Mesendoderm (in vitro differentiated cells): ENCODE measurements at places on chromosomes 5 and 9.
A peak's percentile ranks its signal among the peaks of the same experiment; 100 is the strongest.

DNA sequence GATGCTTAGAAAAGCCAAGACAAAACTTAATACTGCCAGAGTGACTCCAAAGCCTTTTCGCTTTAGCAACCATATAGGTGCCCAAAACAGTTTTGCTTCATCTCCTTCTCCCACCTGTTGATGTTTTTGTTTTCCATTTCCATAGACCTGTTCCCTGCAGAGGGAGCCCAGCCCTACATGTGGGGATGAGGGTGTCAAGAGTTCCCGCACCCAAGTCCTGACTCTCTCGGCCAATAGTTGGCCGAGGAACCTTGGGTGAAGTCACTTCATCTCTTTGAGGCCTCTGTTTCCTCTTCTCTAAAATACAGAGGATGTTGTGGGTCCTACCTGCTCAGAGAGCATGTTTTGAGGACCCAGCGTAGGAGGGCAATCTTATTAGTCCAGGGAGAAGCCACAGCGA is 38.5 kb upstream of the LCP2 start:
- DNase-seq: no peak

DNA sequence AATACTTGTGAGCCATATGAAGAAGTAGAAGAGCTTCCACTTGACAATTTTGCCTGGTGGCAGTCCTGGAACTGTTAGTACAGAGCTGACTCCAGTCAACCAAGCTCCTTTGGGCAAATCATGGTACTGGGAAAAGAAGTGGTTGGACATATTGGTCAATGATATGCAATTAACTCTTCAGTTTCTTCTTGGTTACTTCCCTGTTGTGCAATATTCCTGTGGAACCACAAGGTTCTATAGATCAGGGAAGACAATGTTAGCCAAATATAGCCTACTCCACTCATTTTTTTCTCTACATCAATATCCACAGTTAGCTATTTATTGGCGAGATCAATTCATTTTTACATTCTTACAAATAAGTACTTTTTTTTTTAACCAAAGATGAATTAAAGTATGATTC is 14.4 kb upstream of the GDA start:
- no peak for DNase-seq

DNA sequence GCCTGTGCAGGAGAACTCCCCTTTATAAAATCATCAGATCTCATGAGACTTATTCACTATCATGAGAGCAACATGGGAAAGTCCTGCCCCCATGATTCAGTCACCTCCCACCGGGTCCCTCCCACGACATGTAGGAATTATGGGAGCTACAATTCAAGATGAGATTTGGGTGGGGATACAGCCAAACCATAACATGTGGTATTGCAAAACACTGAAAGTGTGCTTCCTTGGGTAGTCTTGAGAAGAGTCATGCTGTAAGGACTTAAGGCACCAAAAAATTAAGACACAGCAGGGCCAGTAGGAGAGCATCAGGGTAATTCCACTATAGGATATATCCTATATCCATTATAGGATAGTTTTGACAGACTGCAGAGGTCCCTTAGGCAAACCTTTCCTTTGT is 29.4 kb upstream of the GDNF start:
- DNase-seq: no peak

DNA sequence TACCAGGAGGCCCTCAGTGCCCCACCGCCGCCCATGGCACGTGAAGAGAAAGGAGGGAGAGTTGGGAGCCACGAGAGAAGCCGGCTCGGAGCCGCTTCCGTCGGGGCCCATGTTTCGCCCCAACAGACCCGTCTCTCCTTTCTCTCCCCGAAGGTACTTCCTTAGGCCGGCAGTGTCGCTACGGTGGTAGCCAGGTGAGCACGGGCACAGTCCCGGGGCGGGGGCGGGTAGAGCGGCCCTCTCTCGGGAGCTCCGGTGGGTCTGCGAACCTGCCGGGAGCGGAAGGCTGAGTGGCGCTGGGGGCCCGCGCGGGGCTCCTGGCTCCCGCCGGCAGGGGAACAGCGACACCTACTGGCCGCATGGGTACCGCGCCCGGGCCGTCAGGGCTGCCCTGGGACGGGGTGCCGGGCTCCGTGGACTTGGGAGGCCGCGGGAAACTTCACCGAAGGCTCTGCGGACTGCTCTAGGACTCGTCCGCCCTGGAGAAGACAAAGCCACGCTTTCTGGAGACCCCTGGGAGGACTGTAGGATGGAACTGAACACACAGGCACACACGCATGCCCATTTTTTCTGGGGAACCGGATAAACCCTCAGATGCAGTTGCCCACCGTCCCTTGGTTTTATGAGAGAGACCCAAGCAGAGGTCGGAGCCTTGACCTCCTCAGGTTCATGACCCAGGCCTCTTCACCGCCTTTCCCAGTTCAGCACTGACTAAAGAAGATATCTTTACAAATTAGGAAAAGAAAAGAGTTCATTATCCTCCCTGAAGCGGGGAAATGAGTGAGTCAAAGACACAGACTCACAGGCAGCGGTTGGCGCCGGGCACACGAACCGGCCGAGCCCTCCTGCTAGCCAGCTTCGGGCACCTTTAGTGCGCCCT is 202.5 kb downstream of the MEF2C start:
- peak; percentile 68 for DNase-seq

- DNase-seq: peak; percentile 10
Observed at GRCh38 chr5:40307920-40308319, 371.8 kb upstream of the PTGER4 start.

- no peak for DNase-seq
Observed at GRCh38 chr9:96150324-96151227, 151.4 kb downstream of the HSD17B3 start.

- DNase-seq: no peak
Observed at GRCh38 chr9:91334053-91334452, 27.7 kb downstream of the AUH start.

DNA sequence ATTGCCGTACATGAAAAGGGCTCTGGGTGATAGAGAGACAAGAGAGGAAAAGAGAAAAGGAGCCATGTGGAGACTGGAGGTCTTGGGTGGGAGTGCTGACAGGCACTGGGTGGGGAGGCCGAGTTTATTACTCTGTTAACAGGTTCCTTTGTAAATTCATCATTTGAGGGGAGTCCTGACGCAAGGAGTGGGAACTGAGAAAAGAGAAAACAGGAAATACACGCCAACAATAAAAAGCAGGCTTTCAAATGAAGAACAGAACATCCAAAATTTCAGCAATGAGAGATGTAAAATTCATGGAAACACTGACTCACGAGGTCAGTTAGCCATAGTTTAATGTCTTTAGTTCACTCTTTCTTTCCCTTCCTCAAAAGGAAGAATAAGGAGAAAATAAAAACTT is 342.8 kb downstream of the TMEM167A start:
- DNase-seq: no peak

- DNase-seq: peak; percentile 17
Observed at GRCh38 chr5:104347119-104347708, 784.6 kb upstream of the NUDT12 start.

- DNase-seq: no peak
Observed at GRCh38 chr9:94478755-94479730, 75.8 kb upstream of the PCAT7 start.

- DNase-seq: peak; percentile 32
Observed at GRCh38 chr9:18396102-18396728, 77.7 kb upstream of the ADAMTSL1 start.

GRCh38 chr5:95280401-95281095 is 4.3 kb downstream of the MCTP1 start:
- no peak for DNase-seq

DNA sequence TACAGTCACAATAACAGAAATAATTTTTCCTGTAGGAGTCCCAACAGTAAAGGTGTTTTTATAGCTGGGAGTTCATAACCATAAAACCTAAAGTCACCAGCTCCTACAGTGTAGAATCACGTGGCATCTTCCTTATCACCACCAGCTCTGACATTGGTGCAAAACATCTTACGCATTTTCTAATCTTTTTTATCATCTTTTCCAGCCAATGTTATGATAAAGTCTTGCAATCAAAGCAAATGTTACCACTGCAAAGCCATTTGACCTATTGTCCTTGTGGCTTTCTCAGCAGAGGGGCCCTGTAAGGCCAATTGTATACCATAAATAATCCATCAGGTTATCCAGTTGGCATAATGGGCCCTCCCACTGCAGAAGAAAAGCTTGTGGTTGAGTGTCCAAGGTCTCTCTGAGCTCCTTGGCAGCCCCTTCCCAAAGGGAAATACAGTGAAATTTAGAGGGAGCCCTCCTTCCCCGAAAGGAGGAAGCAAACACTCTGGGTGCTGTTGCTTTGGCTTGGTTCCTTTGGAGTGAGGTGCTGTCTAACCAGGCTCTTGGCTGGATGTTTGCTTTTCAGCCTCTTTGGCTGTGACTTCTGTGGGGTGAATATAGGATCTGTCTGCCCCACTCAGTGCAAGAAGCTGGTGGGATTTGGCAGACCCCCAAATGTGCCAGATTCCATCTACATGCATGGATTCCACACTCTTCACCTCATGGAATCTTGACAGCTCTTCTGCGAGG is 29.3 kb upstream of the CPEB4 start:
- DNase-seq: no peak

GRCh38 chr9:129868872-129869486 is 33.7 kb downstream of the USP20 start:
- no peak for DNase-seq

- no peak for DNase-seq
Observed at GRCh38 chr9:10946676-10947410, 334.0 kb upstream of the PTPRD start.

DNA sequence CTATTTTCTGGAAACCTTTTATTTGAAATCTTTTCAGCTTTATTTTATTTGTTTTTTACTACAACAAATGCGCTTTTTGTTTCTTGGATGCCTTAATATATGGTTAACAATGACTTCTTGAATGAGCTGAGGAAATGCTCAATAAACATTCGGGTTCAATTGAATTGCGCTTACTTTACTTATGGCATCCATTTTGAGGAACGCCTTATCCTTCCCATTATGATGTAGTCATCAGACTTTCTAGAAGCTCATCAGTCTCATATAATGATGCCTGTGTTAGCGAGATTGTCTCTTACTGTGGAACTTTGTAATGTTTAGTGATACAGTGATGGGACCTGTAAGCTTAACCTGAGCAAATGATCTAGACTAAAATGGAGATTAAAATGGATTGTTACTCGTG is 916 bp downstream of the SHLD3 start:
- DNase-seq: no peak

DNA sequence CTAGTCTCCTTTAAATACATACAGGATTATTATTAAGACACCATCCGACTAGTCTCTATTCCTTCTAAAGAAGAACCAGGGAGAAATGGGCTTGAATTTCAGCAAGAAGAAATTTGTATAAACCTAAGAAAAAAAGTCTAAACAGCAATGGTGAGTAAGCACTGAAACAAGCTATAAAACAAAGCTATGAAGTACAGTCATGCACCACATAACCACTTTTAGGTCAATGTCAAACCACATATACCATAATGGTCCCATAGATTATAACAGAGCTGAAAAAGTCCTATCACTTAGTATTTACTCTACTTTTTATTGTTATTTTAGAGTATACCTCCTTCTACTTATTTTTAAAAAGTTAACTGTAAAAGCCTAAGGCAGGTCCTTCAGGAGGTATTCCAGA is 102.0 kb upstream of the NFIB start:
- no peak for DNase-seq

GRCh38 chr5:14143546-14143840 is 351 bp downstream of the TRIO start:
- no peak for DNase-seq
